ENCODE measurements at places on chromosomes 1 and 21.
A peak's percentile ranks its signal among the peaks of the same experiment; 100 is the strongest.

DNA sequence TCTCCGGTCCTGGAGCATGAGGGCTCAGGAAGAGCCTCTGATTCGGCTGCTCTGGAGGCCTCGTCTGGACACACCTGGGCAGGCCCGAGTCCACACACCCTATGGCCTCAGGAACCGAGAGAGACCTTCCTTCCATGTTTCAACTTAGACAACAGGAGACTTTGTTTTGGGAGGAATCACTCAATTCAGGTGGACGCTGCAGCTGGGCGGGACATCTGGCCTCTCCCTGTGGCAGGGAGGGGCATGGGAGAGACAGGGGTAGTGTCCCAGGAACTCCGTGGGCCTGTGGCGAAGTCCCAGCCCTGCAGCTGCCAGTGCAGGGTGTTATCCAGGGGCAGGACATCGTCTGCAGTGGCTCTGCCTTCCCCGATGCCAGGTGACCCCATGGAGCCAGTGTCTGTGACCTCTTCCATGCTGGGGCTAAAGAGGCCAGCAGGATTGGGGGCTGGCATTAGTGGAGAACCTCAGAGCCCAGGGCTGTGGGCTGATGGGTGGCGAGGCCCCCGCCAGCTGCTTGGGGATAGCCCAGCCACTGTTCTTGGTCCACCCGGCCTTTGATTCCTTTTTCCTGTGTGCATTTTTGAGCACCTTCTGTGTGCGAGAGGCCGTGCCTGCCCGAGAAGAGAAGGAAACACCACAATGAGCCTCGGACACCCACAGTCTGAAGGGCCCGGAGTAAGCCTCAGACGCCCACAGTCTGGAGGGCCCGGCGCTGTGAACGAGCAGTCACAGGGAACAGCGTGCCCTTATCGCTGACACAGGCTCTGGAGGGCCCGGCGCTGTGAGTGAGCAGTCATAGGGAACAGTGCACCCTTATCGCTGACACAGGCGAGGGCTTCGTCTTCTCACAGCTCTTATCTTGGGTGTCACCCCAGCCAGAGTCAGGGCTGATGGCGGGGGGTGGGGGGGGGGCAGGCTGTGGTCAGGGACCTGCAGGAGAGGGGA lies 6.2 kb downstream of the COL18A1 start:
- no peak for DNase-seq

GRCh38 chr21:44614961-44615391 lies 3.1 kb downstream of the KRTAP10-8 start:
- no peak for DNase-seq

DNA sequence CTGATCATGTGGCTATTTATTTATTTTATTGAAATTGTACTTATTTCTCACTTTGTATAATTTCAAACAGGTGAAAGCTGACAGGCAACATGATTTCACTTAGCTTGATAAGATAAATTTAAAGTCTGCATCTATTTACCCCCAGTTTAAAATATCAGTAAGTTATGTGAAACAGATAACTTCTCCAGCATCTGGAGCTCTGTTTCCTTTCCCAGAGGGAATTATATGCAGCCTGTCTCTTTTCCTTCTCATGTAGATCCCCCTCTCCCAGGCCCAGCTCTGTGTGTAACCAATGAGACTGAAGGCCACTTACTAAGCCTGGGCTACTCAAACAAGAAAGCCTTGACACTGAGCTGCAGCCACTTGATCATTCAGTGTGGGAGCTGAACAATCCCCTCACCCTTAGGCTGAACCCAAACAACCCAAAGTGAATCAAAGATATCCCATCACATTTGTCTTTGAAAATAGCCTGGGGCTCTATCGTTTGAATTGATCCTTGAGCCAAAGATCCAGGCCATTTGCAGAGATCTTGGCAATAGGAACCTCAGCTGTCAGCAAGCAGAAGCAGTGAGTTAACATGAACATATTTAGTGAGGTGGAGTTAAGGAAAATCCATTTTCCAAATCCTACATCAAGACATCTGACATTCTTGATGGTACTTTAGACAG lies 383.9 kb downstream of the TGFB2 start:
- no peak for DNase-seq

DNA sequence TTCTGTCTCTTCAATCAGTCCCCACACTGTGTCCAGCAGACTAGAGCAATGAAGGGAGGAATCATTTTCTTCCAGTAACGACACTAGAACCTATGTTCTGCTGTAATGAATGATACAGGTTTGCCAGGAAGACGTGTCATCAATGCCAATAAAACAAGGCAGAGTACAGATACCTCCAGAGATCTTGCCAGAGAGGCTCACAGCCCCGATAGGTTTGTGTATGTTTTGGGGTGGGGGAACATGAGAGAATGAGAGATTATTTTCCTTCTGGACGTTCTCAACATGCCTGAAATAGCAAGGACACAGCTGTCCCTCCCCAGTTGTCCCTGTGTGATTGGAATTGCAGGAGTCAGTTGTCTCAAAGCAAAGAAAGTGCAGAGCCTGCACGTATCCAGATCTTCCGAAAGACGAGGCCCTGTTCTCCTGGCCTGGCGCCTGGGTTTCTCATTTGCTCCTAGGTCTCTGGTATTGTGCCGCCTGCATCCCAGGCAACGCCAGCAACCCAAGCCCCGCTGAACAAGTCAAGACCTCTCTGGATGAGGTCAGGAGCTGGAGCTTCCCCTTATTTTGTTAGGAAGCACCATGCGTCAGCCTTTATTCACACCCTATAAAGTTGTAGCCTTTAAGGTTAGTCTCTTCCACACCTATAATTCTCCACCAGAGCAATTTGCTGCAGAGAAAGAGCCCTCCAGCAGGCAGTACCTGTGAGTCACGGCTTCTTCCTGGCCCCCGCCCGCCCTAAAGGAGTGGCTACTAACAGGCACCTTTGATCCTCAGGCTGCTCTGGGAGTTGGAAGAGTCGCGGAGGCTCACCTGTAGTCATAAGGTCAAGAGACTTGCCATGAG lies 130.5 kb downstream of the TOMM20 start:
- DNase-seq, result no peak

DNA sequence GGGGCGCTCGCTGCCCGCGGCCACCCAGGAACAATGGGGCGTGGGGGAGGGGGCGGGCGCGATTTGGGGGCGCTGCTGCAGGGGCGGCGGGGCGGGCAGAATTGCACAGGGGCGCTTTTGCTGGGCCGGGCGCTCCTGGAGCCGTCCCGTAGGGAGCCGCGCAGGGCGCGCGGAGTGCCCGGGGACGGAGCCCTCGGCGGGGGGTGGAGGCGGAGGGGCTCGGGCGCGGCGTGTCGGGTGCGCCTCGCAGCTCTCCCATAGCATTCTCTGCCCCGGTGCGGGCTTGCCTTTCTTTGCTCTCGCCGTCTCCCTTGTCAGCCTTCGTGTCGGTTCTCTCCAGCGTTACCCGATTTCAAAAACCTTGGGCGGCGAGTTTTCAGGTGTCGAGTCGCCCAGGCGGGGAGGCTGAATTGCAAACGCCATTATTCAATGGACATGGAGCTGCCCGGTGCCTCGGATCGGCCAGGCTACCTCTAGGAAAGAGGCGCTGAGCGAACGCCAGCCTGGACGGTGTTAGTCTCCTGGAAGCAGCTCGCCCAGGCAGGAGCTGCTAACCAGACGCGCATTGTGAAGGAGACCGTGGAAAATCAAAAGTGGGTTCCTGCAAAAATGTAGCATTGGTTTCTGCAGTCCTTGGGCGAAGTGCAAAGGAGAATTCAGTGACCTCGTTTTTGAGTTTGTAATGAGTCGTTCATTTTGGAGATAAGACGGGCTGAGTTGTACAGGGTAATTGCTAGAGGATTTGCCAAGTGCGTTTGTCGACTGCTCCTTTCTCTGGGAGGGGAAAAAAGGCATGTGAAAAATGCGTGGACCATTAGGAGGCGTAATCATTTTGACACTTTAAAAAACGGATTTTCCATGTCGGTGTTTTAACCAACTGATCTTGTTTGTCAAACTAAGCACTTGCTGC lies 626 bp downstream of the CXADR start:
- DNase-seq, result peak; percentile 2

- DNase-seq, result no peak
Measured at GRCh38 chr1:187047298-187047697, 218.5 kb downstream of the PLA2G4A start.

GRCh38 chr1:178496410-178497135 lies at the start of gene CLEC20A:
Gene CLEC20A, minus strand, starts transcription at chr1:178496964. Its CDS starts 25 bp downstream, at chr1:178496939.
- DNase-seq, result no peak

- no peak for DNase-seq
Measured at GRCh38 chr1:188904201-188904600, 1573.5 kb downstream of the BRINP3 start.

DNA sequence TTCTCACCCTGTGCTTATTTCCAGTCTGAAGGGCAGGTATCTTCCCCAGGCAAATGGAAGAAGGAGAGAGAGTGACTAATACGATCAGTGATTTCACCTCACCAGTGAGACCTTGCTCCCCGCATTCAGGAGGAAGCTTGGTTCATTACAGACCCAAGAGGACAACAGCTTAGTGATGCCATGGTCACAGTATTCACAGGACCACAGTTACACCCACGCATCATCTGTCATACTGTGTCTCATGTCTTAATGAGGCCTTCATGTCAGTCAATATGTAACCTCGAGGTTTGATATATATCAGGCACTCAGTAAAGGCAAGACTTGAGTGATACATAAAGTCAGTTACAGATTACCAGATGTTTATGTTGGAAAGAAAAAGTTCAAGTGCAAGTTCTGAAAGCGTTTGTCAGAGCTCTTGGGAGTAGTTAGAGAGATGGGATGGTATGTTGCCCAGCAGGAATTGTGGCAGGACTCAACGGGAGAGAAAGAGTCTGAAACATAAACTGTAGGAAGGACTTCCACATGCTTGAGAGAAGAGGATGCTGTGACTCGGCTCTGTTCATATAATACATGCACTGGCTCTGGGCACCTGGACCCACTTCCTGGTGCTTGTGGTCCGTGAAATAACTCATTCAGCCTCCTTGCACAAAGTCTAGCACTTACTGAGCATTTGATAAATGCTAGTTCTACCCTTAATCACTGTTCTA lies 33.3 kb downstream of the GNPAT start:
- DNase-seq, result no peak

GRCh38 chr1:17412093-17412870 lies 27.2 kb downstream of the RCC2 start:
- DNase-seq, result no peak

GRCh38 chr1:239254999-239255398 lies 131.4 kb upstream of the CHRM3 start:
- no peak for DNase-seq

DNA sequence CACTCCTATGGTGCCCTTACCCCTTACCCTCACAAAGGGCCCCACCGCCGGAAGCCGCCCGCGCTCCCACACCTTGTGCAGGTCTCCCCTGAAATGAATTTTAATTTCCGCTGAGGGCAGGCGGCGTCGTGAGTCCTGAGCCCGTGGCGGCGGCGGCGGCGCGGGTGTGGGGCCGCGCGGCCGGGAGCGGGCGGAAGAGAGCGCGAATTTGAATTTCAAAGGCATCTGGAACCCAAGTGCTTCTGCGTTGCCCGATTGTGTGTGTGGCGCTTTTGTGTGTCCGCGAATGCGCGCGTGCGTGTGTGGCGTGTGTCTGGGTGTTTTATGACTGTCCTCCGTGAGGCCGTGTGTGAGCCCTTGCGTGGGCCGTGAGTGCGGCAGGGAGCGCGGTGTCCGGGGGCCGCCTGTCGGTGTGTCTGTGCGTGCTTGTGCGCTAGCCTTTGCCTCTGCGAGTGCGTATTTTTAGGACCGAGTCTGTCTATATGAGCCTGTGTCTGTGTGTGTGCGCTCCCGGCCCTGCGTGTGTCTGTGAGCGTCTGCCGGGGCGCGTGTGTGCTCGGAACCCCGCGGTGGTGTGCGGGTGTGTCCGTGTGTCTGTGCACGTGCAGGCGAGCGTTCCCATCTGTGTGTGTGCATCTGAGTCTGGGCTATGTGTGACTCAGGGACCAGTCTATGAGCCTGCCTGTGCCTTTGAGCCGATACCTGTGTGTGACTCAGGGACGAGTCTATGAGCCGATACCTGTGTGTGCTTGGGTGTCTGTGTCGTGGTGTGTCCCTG lies 7.9 kb upstream of the ADGRB2 start:
- DNase-seq, result no peak

DNA sequence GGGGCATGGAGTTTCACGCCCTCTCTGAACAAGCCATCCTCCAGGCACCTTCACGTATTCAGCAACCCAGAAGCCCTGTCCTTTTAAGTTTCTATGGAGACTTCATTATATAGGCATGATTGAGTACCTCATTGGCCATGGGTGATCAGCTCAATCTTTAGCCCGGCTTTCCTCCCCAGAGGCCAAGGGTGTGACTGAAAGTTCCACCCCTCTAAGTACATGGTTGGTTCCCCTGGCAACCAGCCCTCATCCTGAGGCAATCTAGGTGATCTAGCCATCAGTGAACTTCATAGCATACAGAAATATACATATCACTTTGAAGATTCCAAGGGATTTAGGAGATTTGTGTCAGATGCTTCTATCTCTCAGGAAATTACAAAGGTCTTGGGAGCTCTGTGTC lies 21.3 kb upstream of the DHX9 start:
- no peak for DNase-seq

- DNase-seq, result no peak
Measured at GRCh38 chr1:101587741-101588140, 350.9 kb downstream of the S1PR1 start.

DNA sequence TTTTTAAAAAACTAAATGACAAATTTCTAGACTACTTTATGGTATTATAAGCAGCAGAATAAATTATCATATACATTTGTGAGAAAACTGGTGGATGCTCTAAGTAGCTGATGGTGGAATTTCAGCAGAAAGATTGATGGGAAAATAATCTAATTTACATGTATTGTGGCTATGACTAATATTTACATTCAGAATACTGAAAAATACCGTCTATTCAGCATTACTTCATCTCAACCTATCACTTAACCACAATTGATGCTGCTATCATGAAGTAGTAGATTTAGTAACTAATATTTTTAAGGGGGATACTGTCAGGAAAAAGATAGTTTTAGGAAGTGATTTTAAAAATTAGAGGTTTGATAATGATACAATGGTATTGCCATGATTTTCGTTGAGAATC lies 137.9 kb downstream of the IFI44 start:
- no peak for DNase-seq

- no peak for DNase-seq
Measured at GRCh38 chr21:34298534-34299167, 65.2 kb upstream of the KCNE2 start.

DNA sequence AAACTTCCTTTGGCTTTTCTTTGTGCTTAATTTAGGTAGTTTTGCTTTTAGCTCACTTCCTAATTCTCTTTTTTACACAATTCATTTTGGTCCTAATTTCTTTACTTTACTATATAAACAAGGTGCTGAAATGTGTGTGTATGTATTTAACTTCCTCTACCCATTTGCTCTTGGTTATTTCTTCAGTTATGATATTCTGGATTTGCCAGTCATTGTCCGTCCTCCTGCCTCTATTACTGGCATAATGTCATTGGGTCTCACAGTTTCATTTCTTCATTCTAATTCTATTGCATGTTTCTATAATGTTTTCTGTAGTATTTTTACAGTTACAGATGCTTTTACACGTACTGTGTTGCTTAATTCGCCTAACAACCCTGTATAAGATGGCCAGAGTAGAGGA lies 96.2 kb downstream of the ZMYM4 start:
- no peak for DNase-seq

GRCh38 chr1:234917495-234918180 lies 211.0 kb downstream of the TOMM20 start:
- DNase-seq, result no peak

DNA sequence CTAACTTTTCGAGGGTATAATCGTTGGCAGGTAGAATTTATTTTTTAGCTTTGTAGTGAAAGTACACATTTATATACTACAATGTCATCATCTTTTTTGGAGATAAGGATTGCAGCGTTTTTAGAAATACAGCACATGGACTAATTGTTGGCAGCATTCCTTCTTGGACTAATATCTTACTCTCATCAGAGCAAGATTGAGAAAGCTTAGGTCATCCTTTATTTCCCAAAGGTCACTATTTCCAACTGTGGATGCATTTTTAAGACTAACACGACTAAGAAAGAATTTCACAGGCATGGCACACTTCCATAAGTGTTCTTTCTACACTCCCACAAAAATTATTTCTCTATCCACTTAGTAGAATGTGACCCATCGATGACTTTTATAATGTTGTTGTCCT lies 732.3 kb downstream of the NCAM2 start:
- DNase-seq, result no peak

Data from stimulated activated CD8-positive, alpha-beta memory T cell treated with anti-CD3 and anti-CD28 coated beads, Interleukin-15, amount 100 ng/mL, for 24 hours (primary cell).